Activated naive CD4-positive, alpha-beta T cell (primary cell): ENCODE measurements at places on chromosomes 3 and 15.

DNA sequence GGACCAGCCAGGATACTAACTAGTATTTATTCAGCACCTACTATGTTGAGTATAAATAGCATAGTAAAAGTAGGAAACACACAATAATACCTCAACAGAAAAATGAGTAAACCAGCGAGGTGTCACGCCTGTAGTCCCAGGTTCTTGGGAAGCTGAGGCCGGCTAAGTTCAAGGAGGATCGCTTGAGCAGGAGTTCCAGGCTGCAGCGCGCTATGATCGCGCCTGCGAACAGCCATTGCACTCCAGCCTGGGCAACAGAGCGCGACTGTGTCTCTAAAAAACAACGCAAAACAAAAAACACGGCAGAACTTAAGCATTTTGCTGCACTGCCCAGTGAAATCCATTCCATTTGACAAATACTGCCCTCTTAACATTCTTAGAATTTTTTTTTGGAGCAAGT is 1.3 kb upstream of the DENND6A start:
- no peak for DNase-seq

DNA sequence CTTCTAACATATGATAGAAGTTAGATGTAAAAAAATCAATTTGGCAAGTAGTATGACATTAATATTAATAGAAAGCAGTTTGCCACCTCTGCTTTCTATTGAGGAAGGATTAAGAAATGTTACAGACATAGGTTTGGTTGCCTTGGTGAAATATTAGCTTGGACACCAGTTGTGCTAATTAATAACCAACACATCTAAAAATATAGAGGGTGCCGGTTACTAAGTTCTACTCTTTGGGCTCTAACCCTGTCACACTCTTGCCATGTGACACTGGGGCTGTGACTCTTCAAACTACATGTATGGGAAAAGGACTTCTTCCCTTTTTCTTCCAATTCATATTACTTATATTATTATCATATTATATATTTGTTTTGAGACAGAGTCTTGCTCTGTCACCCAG is 64.4 kb downstream of the TRIM71 start:
- no peak for DNase-seq

- no peak for DNase-seq
Measured at GRCh38 chr15:100520132-100520921, 8.4 kb downstream of the CERS3 start.

GRCh38 chr15:93196135-93196670 is 107.2 kb upstream of the RGMA start:
- no peak for DNase-seq

DNA sequence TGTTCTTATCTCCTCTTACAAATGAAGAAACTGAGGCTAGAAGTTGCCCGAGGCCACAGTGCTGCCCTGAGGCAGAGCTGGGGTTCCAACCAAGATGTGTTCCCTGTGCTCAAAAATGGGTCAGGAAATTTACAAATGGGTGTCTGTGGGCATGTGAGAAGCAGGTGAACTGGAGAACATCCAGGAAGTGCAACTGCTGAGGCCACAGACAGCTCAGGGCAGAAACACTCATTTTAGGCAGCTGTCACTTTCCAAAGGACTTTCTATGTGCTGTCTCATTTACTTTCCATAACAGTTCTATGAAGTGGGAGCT is 47.2 kb upstream of the ATP2B2 start:
- no peak for DNase-seq

- DNase-seq, result no peak
Measured at GRCh38 chr15:66654739-66655375, 47.2 kb upstream of the SMAD6 start.
